ENCODE measurements at places on chromosomes 4 and X.

GRCh38 chrX:107654566-107654871 lies 26.2 kb downstream of the PRPS1 start:
- DNase-seq = no peak

GRCh38 chr4:126752126-126752525 lies 880.6 kb upstream of the INTU start:
- no peak for DNase-seq

- DNase-seq = no peak
Observed at GRCh38 chr4:99763635-99764101, 53.0 kb upstream of the DAPP1 start.

- no peak for DNase-seq
Observed at GRCh38 chr4:96525898-96526297, 686.0 kb downstream of the PDHA2 start.

- no peak for DNase-seq
Observed at GRCh38 chrX:15437724-15438123, 53.5 kb upstream of the VEGFD start.

GRCh38 chr4:163415668-163416067 lies 57.9 kb downstream of the TKTL2 start:
- DNase-seq = no peak

DNA sequence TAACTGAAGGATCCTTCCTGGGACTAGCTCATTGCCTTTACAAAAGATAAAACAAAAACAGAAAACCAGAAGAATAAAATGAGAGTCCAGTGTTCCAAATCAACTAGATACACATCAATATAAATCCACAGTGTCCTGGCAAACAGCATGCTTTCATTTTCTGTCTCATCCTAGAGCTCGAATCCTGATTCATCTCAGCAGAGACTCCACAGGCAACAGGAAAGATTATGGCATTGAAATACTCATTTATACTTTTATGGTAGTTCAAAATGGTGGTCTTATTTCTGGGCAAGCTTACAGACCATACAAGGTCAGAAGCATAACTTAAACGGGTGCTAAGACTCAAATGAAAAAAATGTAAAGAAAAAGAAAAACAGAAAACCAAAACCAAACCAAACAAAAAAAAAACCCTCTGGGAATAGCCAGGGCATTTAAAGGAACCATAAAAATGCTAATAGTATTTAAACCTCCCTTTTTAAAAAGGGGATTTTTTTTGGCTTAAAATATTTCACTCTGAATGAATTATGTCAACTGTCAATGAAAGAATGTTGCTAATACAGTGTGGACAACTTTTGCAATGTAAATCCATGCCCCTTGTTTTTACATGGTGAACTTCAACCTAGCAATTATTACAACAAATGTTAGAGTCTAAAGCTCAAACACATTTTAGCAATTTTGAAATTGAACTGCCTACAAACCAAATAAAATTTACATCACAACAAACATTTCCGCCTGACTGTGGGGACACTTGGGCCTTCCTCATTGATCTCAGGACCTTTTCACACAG lies 57.9 kb downstream of the GPR101 start:
- DNase-seq = no peak

- no peak for DNase-seq
Observed at GRCh38 chr4:7155590-7156071, 36.7 kb upstream of the SORCS2 start.
